Stimulated activated CD8-positive, alpha-beta memory T cell treated with anti-CD3 and anti-CD28 coated beads, Interleukin-15, amount 100 ng/mL, for 24 hours (primary cell): ENCODE measurements at places on chromosomes 13 and 19.
A peak's percentile ranks its signal among the peaks of the same experiment; 100 is the strongest.

DNA sequence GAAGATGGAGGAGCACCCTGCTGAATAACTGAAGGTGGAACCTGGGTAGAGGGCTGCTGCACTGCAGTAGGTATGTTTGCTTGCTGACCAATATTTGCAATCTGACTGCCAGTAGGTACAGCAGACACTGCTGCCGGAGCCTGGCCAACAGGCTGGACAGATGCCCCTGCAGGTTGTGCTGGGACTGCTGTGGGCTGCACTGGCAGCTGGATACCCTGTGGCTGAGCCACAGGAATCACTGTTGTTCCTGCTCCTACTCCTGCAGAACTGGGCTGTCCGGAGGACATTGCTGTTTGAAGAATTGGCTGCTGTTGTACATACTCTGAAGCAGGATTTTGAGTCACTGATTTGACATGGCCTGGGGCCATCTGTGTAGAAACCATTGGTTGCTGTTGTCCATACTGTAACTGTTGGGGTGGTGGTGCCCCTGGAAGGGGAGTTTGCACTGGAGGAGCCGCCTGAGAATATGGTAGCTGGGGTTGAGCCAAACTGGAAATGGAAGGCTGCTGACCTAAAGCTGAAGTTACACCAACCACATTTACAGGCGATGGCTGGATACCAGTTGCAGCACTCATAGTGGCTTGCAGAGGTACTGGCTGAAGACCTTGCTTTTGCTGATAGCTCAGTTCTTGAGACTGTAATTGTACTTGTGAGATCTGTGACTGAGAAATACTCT is 2.2 kb downstream of the TSC22D1 start:
- DNase-seq = no peak

DNA sequence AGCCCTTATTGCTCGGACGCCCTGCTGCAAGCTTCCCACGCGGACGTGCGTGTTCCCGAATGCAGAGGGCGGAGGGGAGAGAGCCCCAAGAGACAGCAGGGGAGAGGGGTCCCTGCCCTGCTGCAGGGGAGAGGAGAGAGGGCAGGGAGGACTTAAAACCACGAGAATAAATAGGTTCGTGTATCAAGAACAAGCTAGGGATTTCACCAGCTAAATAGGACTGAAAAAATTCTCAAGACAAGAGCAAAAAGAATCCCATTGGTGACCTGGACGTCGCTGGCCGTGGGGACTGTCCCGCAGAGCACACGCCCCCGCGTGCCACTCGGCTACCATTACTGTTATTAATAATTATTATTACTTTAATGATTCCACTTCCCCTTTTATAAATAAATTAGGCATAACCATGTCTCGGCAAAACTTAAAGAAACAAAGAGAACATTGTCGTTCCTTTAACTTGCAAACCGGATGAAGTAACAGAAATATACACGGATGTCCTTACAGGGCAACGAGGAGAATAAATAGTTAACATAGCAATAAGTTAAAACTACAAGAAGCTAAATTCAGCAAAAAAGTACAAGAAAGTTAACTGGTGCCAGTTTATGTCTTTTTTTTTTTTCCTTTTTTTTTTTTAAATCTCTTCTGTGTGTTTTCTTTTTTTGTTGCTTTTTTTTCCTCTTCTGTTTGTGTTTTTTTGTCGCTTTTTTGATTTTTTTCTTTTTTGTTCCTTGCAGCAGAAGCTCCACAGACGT is 16.6 kb downstream of the PRKCSH start:
- DNase-seq = no peak

DNA sequence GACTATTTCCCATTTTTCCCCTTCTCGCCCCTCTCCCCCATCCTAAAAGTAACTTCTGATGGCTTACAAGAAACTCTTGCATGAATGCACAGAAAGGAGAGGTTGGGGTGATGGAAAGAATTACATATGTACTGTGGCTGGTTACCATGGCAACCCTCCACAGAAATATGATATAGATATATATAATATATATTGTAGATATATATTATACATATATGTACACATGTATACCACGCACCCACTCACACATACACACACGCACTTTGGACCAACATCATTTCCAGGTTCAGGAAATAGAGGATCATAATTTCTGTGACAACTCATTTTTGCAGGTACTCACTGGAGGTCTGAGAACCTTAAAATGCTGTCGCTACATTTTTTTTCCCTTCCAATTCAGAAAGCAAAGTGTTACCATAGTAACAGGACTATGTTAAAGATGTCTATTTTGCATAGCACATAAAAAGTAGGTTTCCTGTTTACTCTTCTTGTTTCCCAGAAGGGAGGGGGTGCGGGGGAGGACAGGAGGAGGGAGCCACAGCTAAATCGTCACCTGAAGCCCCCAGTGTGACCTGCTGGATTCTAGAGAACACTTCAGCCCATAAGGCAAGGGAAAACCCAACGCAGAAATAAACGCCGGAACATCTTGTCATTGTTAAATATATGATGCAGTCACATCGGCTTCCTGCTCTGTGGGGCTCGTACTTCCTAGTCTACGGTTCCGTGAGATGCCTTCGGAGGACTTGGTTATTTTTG is 44.7 kb downstream of the EFNB2 start:
- DNase-seq = no peak

GRCh38 chr13:104872153-104872552 is 1663.3 kb downstream of the EFNB2 start:
- DNase-seq = no peak

DNA sequence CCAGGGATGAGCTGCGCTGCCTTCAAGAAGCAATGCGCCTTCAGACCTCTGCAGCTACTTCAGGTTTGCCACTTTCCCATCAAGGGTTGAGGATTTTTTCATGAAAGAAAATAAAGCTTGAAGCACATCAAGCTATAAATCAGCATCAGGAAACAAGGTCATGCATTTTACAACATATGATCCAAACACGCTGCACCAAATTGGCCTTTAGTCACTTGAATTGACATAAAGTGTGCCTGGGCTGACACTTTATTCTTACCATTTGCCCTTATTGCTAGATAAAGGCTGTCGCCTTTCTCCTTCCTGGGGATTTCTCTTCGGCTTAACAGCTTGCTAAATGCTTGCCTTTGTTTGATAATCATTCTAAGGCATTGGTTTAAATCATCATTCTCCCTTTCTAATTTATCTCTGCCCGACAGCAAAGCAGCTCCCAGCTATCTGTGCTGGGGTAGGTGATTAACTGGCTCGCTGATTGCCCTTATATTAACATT is 87.7 kb downstream of the LHFPL6 start:
- no peak for DNase-seq

- DNase-seq = no peak
Measured at GRCh38 chr19:58570770-58571574, 2.2 kb downstream of the MZF1 start.

DNA sequence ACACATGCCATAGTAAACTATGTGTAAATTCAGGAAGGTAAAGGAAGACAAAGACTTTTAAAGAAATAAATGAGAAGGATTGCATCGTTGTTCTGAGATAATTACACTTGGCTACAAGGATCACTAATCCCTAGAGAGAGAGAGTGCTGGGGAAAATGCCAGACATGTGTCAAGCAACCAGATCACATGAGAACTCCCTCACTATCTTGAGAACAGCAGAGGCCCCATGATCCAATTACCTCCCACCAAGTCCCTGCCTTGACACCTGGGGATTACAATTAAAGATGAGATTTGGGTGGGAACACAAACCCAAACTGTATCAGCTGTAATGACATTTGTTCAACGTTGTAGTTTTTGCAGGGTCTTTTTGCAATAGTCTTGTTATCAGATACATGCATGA is 1600.9 kb upstream of the MIR17HG start:
- no peak for DNase-seq

DNA sequence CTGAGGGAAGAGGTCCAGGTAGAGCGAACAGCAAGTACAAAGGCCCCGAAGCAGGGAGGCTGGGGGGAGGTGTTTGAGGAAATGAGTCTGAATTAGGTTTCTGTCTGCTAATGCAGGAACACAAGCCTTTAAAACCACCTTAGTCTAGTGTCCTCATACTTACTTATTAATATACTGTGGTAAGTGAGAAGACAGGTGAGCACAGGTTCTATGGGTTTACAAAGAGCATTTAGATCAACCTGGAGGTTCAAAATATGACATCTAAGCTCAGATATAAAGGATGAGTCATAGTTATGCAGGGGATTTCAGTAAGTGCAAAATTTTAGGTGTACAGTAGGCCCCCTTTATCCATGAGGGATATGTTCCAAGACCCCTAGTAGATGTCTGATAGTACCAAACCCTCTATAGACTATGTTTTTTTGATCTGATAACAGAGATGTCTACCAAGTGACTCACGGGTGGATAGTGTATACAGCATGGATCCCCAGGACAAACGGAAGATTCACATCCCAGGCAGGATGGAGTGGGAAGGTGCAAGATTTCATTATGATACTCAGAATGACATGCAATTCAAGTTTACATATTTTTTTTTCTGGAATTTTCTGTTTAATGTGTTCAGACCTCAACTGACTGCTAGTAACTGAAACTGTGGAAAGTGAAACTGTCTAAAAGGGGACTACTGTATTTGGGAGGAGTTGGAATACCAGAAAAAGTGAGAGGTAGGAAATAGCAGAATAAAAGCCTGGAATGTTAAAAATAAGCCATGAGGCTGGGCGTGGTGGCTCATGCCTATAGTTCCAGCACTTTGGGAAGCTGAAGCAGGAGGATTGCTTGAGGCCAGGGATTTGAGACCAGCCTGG is 18.2 kb upstream of the MED4 start:
- no peak for DNase-seq

- no peak for DNase-seq
Measured at GRCh38 chr19:33403973-33404304, 30.4 kb downstream of the CEBPG start.

DNA sequence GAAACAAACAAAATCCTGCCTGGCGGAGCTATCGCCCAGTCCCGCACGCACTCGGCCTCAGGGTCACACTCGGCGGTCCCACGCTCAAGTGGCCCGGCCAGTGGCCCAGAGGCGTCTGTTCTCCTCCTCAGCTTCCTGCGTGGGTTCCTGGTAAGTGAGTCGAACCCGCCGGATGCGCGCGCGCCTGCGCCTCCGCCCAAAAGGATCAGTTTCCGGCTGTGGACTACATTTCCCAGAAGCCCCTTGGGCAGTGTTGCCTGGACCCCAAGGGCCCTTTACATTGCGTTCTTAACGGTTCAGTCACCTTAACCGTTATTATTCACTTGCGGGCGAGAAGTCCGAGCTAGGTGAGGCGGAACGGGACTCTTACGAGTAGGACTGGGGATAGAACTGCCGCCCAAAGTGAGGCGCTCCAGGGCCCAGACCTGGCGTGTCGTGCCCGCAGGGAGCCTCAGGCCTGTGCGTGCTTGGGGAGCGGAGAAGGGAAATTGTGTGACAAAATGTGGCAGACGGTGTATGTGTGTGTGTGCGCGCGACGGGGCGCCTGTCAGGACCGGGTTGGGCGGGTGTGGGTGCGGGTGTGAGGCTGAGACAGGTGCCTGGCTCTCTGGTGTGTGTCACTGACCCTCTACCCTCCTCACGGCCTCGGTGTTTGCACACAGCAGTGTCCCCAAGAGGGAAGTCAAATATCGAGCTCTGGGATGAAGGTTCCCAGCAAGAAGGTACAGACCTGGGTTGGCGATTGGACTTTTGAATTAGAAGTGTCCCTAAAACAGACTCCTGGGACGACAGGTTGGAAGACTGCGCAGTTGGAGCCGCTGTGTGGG is at the start of gene ZNF546:
Gene ZNF546, plus strand, starts transcription at position 250 of the 827 bp plus-strand sequence. CDS start 1,267 bp downstream, outside the sequence.
- peak; percentile 74 for DNase-seq
